Activated CD4-positive, alpha-beta T cell treated with anti-CD3 and anti-CD28 coated beads for 48 hours (primary cell): ENCODE measurements at places on chromosomes 6 and 20.
A peak's percentile ranks its signal among the peaks of the same experiment; 100 is the strongest.

- DNase-seq, result no peak
These were observed 44.1 kb downstream of the CTNNBL1 start for GRCh38 chr20:37737826-37738420.

GRCh38 chr20:33359399-33360261, 41.7 kb downstream of the CDK5RAP1 start:
- no peak for DNase-seq

GRCh38 chr6:157316871-157317814, 6.2 kb downstream of the TMEM242 start:
- DNase-seq, result peak; percentile 50

DNA sequence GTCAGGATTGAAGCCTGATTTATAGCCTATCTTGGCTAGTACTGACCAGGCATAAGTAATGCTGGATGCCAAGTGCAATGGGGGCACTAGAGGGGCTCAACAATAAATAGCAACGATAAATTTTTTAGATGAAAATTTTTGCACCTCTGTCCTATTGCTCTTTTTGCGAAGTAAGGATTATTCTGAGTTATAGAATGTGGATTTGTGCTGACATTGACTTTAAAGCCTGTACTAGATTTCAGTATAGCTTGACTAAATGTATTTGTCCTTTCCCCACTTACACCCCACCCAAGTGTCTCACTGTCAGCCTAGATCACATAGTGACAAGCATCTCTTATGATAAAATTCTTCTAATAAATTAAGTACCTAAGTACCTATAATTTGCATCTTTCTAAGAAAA, 757.0 kb downstream of the GRIK2 start:
- DNase-seq, result no peak

DNA sequence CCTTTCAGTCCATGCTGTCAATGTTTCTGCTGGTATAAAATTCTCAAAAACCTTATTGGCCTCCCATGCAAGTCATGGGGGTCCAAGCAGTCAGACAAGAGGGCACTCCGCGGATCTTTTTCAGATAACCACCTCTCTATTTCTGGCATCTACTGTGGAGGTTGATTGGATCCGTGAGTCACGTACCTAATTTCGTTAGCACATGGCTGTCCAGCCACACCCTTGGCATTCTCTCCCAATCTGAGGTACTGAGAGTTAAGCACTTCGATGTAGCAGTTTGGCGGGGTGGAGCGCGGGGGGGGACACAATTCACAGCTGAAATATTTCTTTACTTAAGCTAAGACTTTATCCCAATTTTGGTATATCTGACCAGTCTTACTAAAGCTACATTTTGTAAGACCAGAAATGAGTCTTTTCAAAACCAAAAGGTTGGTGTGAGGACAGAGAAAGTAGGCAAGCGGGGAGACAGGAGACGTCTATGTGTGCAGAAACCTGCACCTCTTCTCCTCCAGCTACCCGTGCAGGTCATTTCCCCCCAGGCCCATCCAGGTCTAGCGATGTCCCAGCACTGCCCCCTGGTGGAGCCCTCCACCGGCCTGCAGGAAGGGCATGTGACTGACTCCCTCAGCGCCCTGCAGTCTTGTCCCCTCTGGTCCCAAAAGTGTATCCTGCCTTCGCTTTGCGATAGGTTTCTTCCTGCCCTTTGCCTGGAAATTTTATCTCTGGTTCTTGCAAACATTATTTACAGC, 113.1 kb downstream of the ADAT2 start:
- DNase-seq, result peak; percentile 77

DNA sequence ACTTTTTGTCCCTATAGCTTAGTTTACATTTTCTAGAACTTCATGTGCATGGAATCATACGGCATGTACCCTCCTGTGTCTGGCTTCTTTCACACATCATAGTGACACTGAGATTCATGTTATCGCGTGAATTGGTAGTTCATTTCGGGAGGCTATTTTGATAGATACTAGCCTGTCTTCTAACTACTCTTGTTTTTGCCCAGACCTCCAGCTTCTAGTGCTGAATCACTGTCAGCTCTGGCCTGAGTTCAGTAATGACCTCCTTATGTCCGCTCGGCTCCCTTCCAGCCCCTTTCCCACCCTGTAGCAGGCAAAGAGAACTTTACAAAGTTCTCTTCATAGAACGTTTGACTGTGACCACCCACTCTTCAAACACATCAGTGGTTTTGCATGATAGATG, 14.1 kb downstream of the MYBL2 start:
- DNase-seq, result no peak

DNA sequence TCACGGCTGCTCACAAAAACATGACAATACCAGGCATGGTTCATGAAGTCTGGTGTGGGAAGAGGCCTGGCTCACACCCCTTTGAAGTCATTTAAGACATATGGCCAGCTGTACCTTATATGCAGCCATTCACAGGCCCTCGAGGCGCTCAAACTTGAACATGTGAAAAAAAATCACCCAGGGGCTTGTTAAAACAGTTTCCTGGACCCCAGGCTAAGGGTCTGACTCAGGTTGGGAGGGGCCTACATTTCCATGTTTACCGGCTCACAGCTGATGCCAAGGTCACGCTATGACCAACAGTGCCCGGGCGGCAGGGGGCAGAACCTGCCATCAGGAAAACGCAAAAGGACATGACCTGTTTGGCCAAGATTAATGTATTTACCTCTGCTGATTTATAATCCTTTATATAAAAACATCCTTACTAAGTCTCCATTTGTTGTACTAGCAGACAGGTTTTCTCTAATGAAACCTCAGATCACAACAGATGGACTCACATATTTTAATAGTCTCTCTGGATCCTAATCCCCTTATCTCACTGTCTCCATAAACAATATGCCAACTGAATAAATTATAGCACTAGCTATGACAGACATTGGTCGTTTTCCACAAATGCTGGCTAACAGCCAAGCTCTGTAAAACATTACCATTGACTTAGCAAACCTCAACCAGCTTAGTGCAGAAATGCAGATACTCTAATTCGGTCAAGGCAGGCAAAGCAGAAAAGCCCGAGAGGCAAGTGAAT, 19.9 kb downstream of the EZR start:
- no peak for DNase-seq

DNA sequence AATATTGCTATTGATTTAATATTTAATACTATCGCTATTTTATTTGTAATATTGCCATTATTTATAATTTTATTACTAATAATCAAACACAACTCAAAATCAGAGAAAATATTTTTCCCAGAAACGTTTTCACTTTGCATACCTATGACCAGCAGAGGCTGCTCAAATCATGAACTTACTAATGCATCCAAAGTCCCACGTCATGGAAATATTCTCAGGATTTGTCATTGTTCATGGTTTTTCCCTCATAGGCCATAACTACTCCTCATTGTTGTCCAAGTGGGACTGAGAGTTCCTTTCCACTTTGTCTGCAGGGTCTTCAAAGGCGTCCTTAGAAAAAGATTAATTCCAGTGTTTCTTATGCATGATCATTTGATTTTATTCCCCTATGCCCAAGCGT, 344.8 kb downstream of the THBS2 start:
- DNase-seq, result no peak

GRCh38 chr6:3309391-3310050, 50.8 kb downstream of the PSMG4 start:
- no peak for DNase-seq

DNA sequence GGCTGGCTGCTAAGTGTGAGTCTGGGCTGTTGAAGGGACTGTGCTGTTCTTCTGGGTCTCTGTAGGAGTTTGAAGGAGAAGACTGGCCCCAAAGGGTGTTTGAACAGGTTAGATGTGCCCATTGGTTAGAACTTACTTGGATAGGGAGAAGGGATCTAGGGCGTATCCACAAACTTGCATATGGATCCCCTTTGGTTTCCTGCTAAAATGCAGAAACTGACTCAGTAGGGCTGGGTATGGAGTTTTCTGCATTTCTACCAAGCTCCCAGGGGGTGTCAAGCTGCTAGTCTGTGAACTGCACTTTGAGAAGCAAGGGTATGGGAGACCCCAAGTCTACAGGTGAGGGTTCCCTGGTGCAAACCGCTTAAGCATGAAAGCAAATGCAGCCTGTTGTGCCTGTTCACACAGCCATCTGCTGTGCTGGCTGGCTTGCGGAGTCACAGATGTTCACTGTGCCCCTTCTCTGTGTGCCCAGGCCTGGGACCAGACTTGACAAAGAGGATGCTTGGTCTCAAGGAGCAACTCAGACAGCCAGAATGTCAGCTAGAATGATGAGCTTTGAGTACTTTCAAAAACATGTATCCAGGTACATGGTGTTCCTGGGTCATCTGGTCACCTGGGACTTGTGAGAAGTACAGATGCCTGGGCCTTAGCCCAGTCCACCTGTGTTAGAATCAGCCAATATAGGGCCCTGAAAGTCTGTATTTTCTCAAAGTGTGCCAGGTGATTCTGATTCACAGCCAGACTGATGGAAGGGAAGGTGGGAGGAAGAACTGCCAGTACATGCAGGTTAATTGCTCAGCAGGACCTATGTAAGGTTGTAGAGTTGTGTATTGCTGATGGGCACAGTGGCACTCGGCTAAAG, 7.4 kb downstream of the PPP1R16B start:
- no peak for DNase-seq

GRCh38 chr6:92114091-92114675, 1305.2 kb downstream of the EPHA7 start:
- DNase-seq, result no peak

- no peak for DNase-seq
These were observed 171.0 kb downstream of the GPX5 start for GRCh38 chr6:28696682-28697081.

GRCh38 chr6:41692080-41692675, 43.2 kb downstream of the TFEB start:
- no peak for DNase-seq

- DNase-seq, result no peak
These were observed 192.6 kb upstream of the CITED2 start for GRCh38 chr6:139567095-139567494.

DNA sequence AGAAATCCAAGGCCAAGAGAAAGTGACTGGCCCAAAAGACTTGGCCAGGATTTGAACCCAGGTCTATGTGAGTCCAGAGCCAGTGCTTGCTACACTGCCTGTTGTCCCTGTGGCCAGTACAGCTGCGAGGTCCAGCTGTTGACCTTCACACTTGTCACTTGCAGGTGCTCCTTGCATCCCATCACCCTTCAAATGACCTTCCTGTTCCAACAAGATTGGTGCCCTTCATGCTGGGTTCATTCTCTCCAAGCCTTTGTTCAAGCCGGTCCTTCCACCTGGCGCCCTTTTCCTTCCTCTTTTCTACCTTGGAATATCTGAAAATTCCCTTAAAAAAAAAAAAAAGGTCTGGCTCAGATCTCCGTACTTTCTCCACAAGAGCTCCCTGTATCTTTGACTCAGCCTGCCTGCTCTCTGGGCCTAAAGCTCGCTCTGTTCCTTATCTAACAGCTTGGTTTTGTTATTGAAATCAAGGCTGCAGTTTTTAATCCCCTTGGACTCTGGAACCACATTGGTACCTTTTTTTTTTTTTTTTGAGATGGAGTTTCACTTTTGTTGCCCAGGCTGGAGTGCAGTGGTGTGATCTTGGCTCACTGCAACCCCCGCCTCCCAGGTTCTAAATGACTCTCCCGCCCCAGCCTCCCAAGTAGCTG, 22.2 kb upstream of the MRPS18A start:
- DNase-seq, result no peak

DNA sequence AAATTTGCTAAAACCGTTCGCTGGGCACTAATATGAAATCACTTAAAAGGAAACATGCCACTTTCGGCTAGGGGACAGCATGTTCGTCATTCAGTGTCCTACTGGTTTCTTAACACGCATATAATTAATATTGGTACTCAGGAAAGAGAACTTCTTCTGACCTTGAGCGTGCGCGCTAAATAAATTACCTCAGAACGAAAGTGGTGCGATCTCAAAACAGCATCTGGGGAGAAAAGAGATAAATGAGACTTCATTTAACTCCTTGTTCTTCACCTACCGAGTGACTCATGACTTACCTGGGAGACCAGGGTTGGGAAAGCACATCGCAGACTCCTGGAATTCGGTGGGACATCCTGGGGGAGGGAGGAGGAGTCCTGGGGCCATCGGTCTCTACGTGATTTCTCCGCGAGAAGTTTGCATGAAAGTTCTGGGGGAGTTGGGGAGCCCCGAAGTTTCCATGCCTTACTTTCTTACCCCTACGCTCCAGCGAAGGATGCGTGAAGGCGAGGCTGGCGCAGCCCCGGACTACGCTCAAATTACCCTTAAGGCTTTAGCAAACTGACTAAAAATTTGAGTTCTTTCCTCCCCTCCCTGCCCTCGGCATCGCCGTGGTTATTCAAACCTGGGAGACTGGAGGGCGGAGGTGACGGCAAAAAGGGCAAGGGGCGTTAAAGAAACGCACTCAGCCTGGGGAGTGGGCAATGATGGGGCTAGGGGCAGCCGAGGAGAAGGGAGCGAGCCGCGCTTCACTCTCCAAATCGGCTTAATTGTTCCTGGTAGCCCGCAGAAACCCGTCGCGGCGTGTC, 1.1 kb upstream of the BEND6 start:
- DNase-seq, result peak; percentile 5

- DNase-seq, result no peak
These were observed 210.1 kb upstream of the CCN2 start for GRCh38 chr6:132161283-132161682.

GRCh38 chr20:25103526-25103925, 21.6 kb upstream of the VSX1 start:
- no peak for DNase-seq

DNA sequence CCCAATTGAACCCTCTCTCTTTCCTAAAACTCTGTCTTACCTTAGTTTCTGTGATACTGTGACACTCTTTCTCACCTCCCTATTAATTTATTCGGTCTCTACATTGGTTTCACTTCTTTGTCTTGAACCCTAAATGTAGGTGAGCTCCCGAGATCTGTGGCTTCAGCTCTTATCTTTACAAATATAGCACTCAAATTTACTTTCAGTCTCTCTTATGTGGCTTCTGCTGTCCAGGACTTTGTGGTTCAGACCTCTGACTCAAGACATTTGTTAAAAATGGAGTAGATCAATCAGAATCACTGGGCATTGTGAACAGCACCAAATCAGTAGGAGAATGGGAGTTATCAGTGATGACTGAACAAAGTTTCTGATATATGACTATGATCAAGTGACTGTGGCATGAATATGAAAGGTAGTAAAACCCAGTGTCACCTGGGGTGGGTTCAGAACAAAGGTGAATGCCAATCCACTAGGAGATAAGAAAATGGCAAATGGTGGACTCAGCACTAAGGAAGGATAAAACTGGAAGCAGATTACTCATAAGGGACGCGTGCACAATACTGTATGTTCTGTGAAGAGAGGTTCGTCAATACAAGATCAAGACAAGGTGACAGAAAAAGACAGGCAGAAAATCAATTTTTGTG, 27.2 kb downstream of the IL17F start:
- DNase-seq, result no peak

- no peak for DNase-seq
These were observed 131.2 kb upstream of the RPS6KA2 start for GRCh38 chr6:166758136-166758704.

GRCh38 chr20:13814672-13815071, 29.8 kb downstream of the NDUFAF5 start:
- DNase-seq, result no peak

- DNase-seq, result no peak
These were observed 55.2 kb upstream of the MLN start for GRCh38 chr6:33858804-33859505.

- no peak for DNase-seq
These were observed 194.0 kb downstream of the EYA4 start for GRCh38 chr6:133435065-133435728.
